ENCODE measurements at places on chromosomes 4 and X.

GRCh38 chr4:152455311-152455710 lies 80.6 kb downstream of the FBXW7 start:
- DNase-seq, result no peak

DNA sequence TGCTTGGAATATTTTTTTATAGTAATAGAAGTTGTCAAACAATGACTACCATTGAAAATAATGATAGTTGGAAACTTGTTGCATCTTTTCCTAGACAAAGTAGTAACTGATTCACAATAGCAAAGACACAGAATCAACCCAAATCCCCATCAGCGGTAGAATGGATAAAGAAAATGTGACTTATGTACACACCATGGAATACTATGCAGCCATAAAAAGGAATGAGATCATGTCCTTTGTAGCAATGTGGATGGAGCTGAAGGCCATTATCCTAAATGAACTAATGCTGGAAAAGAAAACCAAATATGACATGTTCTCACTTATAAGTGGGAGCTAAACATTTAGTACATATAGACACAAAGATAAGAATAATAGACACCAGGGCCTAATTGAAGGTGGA lies 49.7 kb downstream of the ATP10D start:
- DNase-seq, result no peak

DNA sequence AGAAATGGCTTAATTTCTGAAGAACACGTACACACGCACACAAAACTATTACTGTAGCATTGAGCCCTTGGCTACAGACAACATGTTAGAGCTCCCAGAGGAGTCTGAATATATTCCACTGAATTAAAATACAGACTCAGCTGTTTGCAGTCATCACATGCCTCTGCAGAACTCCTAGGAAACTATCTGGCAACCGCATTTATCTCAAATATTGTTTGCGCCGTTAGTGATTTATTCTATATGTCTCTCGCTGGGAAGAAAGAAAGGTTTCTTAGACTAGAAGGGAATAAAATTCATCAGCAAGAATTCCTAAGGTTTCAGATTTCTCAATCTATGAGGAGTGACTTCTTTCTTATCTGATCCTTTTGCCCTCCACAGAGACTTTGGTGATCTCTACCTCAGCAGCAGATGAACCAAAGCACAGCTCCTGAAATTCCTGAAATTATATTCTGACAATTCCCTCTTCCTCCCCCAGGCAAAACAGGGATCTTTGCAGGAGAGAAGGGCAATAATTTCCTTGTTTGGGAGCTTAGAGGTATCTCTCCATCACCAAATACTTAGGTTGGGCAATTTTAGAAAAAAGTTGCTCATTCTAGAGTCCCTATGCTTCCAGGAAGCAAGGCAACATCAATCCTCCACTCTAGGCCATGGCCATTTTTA lies 199.2 kb downstream of the APBB2 start:
- no peak for DNase-seq

DNA sequence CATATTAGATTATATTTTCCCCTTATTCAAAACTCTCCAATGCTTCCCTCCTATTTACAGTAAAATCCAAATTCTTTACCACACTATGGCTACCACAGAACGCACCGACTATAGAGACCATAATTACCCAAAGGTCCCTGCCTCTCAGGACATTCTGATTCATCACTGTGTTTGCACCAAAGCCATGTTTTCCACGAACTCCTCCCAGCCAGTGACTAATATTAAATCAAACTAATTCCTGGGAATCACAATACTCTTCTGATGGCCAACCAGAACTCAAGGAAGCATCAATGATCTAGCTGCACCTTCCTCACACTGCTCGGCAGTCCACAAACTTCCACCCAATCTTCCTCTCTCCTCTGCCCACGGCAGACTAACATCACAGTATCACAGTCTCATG lies 24.2 kb upstream of the EDNRA start:
- DNase-seq, result no peak

DNA sequence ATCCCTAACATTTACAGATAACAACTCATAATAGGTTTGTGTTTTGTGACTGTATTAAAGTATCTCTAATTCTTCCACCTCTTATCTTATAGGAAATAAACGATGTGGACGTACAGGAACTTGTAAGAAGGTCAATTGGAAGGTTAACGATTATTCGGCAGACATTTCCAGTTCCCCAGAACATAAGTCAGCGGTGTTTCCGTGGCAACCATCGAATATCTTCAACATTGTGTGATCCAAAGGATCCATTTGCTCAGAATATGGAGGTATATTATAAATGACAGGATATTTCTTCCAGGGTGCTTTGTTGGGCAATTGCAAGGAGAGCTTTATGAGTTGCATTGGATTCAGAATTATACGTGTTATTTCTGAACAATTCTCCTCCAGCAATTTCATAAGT lies 611.9 kb upstream of the ATOH1 start:
- DNase-seq, result no peak

GRCh38 chr4:123350191-123350544 lies 46.4 kb upstream of the SPRY1 start:
- DNase-seq, result no peak

- no peak for DNase-seq
Measured at GRCh38 chrX:127404161-127404560, 584.6 kb downstream of the PRR32 start.
